ENCODE measurements at places on chromosomes 11 and 22.

GRCh38 chr11:34988294-34989255, 72.2 kb downstream of the PDHX start:
- DNase-seq, result no peak

DNA sequence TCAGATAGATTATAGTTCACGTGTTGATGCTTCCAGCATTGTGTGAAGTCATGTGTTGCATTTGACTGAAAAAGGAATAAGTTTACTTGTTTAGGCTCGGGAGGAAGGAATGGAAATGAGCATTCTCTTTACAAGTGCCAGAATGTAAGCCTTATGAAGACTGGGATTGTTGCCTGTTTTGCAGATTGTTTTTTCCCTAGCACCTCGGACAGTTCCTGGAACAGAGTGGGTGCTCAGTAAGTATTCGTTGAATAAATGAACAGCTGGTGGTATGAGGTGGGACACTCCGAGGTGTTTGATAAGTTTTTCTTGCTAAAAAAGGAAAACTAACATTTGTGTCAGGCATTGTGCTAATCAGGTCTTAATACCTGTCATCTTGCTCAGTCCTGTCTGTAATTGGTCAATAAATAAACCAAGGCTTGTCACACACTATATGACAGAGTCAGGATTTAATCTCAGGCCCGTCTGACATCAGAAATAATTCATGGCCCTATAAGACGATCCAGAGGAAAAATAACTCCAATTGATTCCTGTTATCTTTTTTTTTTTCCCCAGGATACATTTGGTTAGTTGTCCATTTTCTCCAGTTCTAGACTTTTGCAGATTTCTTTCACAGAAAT, 304.7 kb downstream of the NELL1 start:
- DNase-seq, result no peak

DNA sequence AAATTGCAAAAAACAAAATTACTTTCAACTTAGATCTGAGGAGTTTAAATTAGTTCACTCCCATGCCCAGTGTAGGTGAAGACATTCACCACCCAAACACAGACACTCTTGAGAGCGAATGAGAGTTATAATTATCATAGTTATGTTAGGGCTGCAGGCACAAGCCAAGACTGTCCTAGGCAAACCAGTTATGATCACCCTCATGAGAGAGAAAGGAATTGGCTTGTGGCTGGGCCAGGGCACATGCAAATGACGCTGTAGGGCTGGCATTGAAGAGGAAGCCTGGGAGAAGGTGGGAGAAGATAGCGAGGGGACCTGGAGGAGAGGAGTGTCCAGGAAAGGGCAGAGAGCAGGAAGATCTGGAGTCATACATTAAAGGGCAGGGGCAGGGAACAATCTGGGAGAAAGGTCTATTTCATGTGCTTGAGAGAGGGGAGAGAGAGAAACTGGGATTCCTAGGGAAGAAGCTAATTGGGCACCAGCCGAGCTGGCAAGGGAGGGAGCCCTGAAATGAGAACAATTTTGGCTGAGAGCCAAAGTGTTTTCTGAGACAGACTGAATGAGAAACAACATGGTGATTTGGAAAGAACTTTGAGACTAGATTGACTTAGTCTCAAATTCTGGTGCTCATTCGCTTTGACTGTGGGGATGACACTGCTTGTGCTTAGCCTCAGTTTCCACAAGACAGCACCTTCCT, 279.9 kb downstream of the KIRREL3 start:
- no peak for DNase-seq

DNA sequence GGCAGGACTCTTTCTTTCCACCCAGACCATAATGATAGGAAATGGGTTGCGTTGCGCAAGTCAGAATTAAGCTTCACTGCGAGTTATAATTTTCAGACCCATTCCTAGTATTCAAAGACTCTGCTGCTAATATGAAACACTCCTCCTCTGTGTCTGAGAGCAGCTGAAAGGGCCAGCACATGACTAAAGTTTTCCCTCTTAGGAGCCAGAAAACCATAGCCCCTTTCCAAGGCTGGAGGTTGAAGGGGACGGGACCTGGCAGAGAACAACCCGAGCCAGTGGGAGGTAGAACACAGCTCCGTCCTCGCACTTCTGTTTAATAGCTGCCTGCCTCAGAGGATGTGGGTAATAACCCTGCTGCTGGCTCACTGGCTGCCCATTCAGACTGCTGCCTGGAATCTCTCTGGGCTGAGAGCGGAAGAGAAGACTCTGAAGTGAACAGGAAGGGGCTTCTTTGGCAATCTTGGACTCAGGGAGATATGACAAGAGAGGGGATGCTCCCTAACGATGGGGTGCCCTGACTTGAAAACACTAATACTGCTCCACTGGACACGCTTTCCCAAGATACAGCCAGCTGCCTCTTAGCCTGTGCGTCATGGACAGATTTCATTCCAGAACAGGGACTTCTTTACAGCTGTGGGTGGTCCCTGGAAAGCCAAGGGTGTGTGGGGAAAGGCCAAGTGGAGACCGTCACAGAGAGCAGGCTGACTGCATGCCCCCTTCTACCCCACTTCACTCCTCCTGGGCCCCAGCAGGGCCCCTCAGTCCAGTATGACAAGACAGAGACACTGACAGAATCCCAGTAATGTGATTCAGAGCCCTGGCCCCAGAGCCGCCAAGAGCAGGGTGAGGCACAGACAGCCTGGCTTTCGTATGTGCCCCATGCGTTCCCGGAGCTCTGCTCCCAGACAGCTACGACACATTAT, 156.9 kb downstream of the FEZ1 start:
- no peak for DNase-seq

DNA sequence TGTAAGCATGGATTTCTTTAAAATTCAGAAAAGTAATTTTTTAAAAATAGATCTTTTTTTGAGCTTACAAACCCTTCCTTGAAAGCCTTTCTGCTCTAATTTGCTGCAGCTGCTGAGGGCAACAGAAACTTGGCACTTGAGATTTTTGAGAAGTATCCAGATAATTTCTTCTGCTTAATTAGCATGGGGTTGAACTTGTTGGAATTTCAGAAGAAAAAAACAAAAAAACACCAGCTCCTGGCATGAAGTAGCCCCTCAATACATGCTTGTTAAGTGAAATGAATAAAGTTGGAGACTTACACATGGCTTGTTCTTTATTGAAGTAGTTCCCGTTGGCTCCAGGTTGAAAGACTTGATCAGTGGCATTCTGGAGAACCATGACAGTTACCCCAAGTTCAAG, 331.4 kb upstream of the RAG2 start:
- no peak for DNase-seq

DNA sequence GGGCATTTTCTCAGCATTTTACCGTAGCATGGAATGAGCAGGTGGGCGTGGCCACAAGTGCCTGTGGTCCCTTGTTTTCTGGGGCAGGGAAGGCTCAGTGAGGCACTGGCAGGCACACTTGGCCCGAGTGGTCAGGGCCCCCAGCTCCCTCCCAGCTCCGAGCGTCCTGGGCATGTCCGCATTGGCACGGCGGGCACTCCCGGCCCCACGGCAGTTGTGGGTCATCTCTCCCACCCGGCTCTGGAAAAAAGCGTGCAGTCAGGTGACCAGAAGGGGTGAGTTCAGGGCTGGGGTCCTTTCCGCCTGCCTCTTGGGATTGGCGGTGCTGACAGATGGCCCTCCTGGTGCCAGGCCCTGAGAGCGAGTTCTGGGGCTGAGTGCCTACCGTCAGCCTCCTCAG, 55.8 kb downstream of the GRAMD4 start:
- no peak for DNase-seq
